Natural killer cell (primary cell): ENCODE measurements at places on chromosomes 2 and 18.

DNA sequence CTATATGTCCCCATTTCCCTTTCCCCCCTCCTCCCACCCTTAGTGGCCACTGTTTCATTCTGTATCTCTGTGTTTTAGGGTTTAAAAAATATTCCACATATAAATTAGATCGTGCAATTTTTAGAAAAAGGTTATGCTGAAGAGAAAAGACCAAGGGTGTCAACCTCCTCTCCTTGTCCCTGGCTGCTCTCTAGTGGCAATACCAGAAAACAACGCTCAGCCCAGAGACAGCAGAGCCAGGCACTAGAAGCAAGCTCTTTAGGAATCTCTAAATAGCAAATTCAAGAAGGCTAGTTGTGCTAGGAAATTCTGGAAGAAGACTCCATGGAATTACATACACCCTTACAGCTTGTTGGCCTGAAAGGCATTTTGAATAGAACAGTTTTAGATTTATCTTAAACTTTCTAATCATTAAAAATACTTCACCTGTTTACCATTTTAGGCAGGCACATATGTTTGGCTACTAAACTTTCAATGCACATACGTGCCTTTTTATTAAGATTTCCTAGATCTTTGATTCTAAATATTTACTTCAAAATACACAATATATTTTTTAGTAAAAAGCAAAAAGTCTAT, 35.1 kb upstream of the RASGRP3 start:
- DNase-seq, result no peak

DNA sequence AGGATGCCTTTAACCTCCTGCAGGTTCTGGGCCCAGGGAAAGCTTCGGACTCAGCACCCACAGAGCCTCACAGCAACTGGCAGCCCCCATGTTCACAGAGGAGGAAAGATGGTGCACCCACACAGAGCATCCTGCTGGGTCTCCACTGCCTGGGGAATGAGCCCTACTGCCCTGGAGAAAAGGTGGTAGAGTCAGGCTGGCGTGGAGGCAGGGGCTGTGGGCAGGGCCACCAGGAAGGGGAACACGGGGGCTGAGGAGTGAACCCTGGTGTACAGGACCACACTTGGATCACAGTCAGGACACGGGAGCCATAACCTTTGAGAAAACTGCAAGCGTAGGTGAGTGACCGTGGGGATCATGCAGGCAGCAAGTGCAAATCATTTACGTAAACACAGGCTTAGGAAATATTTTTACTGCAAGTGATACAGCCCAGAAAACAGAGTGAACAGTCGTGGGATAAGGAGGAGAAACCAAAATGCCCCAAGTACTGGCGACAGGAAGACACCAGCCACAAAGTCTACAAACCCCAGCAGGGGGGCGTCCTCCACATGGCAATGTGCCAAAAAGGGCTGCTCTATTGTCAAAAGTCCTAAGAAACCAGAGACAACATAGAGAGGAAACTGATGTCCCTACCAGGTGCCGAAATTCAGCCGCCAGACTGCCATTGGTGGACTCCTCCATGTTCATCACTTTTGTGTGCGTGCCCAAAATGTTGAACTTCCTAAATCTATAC, 27.6 kb downstream of the STAT1 start:
- DNase-seq, result peak; percentile 42

GRCh38 chr2:135904341-135904989, 28.2 kb upstream of the MCM6 start:
- DNase-seq, result no peak

DNA sequence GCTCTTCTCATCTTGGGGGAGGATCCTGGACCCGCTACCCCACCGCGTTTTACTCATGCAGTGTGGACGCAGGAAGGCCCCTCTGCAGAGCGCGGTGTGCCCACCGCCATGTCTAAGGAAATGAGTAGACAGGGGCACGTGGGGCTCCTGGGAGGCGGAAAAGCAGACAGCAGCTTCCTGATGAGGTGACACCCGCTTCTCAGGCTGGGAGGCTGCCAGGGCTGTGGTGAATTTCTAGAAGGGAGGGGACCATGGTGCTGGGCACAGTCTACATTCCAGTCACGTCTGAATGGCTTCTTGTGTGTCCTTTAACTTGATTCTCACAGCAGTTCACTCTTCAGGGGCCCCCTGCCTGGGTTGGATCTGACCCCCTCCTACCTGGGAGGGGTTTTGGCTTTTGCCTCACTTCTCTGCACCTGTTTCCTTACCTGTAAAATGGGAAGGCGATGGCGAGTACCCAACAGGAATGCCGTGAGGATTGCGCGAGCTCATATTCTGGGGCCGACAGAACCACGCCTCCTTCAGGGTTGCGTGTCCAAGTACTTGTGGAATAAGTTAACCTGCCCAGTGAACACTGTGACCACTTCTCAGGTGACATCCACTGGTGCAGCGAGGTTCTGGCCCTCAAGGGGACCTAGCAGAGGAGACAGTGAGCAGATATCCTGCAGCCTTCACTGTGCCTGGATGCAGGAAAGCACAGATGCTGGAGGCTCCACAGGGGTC, 32.3 kb upstream of the MBP start:
- DNase-seq, result no peak

DNA sequence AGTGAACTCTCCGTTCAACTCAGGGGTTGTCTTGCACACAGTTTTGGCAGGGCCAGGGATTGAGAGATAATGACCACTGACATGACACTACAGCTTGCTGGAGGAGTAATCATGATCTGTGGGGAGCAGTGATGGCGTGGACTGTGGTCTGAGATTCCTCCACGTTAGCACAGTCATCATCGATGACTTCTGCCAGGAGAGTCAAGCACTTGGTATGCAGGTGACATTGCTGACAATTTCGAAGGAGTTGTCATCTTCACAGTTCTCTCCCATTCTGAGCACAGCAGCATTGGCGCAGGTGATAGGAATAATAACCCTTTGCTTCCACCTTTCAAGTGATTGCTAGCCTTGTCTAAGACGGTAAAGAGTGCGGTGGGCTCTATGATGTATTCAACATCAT, 79.8 kb downstream of the SGPP2 start:
- no peak for DNase-seq

DNA sequence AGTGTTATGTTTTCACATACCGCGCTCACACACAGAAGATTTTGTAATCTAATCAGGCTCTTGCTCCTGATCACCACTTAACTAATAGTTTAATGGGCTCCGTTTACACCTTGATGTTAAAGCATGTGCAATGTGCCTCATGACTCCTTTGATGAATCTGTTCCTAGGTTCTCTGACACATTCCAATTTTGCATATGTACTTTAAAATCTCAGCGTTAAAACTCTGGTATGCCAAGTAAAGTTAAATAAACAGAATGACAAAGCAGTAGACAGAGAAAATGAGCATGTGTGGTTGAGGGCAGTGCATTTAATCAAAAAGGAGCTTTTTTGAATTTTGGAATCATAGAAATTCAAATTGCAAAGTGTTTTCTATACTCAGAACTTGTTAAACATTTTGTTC, 96.4 kb downstream of the TCF4 start:
- DNase-seq, result no peak

- no peak for DNase-seq
Observed at GRCh38 chr2:187377340-187377739, 70.7 kb downstream of the CALCRL start.

GRCh38 chr2:110863726-110864125, 131.4 kb downstream of the ACOXL start:
- no peak for DNase-seq

DNA sequence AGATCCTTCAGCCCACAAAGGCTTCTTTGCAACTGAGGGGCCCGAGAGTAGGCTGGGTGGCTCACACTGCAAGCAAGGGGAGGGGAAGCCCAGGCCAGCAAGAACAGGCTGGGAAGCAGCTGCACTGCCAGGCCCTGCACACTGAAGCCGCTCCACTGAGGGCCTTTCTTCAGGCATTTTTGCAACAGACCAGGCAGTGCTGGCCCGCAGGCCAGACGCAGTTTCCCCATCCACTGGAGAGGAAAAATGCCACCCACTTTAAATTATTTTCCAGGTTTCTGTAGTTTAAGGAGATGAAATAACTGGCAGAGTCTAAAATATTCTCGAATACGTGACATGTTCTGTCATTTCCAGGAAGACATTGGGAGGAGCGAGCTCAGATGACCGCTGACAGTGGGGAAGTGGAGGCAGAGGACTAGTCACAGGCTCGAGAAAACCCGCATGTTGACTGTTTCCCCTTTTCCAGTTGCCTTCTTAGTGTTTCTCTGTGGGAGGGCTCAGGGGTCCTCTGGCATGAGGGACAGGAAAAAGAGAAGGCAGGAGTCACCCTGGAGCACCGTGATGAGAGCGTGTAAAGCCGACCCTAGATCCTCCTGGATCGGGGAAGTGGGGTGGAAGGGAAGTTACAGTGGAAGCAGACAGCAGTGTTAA, 53.3 kb upstream of the B3GNT7 start:
- DNase-seq, result no peak

DNA sequence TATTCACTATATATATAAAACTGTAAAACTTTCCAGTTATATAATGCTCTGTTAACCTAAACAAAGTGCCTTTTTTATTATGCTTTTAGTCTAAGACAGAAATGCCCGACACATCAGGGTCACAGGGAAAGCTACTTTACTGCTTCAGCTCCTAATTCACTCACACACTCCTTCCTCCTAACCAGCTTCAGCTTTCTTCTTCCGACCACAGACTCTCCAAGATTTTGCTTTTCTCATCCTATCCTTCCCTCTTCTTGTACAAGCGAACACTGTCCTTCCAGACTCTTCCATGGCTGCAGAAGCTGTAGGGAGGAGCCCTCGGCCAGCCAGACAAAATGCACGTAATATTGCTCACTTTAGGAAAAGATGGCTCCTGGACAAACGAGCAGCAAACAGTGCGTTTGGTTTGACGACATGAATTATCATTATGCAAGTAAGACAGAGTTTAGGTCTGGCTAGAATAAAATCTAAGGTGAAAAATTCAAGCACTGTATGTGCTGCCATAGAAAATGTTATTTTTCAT, 47.5 kb upstream of the HNRNPA3 start:
- DNase-seq, result peak; percentile 41

DNA sequence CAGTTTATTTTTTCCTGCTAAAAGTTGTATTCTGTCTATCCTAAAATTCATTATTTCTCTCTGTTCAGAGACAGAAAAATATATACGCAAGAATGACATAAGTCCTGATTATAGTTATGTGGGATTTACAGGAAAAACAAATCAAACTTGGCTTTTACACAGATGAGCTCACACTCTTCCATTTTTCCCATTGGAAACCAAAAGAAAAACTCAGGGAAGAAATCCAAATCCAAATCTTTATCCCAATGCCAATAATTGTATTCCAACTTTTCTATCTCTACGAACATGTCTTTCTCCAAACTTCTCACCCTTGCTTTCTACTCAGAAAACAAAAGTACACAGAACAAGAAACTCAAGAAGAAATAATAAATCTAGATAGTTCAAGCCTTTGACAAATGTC, 249.1 kb upstream of the TMEFF2 start:
- DNase-seq, result no peak

- no peak for DNase-seq
Observed at GRCh38 chr18:3901811-3902210, 451.8 kb downstream of the TGIF1 start.

DNA sequence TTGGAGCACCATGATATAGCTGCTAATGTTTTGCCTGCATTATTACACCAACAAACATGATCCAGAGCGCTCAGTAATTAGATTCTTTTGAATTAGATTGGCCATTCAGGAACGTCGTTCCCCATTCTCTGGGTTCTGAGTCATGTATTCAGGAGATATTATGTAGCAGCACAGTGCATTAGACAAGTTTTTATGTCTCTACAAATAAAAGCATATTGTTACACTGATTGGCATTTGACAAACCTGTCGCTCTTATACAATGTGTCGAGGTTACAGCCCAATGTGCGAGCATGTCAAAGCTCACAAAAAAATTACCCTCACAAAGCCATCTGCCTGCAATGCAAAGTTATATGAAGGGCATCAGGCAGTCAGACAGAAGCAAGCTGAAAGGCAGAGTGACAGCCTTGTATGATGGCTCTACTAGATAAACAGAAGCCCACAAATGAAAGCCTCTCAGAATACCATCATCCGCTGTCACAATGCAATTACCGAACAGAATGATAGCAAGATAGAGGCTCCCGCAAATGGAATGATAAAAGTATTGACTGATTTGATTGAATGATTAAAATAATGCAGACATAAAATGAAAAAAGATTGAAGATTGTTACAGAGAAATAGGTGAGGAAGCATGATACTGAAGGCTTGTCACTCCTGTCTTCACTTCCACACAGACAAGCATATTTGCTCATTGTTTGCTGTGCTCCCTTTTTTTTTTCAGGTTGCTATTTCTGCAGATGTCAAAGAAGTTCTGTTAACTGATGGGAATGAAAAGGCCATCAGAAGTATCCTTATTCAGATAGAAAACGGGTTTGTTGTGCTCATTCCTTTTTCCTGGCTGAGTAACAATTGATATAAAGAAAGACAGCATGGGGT, 234.6 kb upstream of the SIX3 start:
- no peak for DNase-seq

DNA sequence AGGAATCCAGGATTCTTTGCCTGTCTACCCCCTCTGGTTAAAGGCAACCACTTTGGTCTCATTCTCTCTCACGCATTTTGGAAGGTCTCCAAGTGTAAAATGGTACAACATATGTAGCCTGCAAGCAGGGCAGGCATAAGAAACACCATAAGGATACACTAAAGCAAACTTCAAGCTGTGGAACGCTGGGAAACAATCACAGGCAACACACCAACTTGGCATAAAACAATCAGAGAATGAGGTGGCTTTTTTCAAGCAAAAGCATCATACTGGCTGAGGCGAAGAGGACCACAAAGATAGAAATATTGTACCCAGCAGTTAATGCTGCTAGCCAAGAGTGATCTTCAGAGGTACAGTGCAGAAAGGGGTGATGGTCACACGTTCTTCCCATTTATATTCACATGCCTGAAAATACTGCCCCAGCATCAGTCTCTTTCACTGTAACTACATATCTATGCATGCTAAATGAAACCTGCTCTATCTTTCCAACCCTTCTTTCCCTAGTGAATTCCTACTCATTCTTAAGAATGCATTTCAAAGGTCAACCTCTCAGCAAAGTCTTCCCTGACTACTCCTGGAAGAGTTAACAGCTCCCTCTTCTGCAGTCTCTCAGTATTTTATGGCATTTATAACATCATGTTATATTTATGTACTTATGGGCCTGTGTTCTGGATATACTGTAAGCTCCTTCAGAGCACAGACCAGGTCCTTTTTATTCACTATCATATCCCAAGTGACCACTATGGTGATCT, 71.9 kb upstream of the GALNT5 start:
- no peak for DNase-seq

DNA sequence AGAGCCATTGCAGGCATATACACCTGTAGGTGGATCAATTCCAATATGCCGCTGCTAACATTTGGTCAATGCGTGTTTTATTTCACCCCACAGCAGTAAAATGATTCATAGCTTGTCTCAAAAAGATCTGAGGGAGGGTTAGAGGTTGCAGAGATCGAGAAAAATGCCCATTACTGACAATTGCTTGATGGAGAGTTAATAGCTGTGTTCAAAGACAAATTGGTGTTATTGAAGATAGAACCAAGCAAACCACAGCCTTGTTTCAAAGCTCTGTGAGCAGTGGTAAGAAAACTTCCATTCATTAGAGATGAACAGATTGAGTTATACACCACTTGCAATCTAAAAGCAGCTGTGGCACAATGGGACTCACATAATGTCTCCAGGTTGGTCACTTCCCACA, 95.4 kb downstream of the KCNE4 start:
- no peak for DNase-seq

- DNase-seq, result no peak
Observed at GRCh38 chr2:72051971-72052505, 95.6 kb downstream of the CYP26B1 start.

GRCh38 chr2:3197308-3197707, 180.3 kb downstream of the EIPR1 start:
- no peak for DNase-seq

- no peak for DNase-seq
Observed at GRCh38 chr2:234252772-234253171, 202.3 kb downstream of the SPP2 start.

- DNase-seq, result no peak
Observed at GRCh38 chr2:65666156-65666725, 233.8 kb upstream of the SPRED2 start.
